ENCODE measurements at places on chromosomes 12 and 14.

- no peak for DNase-seq
These were observed 120.3 kb upstream of the PLEKHG7 start for GRCh38 chr12:92582475-92582874.

DNA sequence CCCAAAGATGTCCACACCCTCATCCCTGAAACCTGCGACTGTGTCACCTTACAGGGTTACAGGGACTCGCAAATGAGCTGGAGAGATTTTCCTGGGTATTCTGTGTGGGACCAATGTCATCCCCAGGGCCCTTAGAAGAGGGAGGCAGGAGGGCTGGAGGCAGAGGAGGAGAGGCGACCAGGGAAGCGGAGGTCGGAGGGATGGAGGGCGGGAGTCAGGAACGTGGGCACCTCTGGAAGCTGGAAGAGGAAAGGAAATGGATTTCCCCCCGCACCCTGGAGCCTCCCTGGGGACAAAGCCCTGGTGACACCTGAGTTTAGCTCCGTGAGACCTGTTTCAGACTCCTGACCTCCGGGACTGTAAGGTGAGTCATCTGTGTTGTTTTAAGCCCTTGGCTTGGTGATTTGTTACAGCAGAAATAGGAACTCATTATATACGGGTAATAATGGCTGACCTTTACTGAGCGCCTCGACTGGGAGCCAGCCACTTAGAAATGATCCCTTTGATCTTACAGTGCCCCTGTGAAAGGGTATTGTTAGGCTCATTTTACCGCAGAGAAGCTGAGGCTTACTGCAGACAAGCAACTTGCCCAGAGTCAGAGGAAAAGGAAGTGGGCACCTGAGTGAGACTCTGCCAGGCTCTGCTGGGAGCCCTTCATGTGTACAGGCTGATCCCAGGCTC, 29.3 kb upstream of the FZD10 start:
- no peak for DNase-seq

- no peak for DNase-seq
These were observed 995.7 kb downstream of the GALC start for GRCh38 chr14:86997271-86997670.

DNA sequence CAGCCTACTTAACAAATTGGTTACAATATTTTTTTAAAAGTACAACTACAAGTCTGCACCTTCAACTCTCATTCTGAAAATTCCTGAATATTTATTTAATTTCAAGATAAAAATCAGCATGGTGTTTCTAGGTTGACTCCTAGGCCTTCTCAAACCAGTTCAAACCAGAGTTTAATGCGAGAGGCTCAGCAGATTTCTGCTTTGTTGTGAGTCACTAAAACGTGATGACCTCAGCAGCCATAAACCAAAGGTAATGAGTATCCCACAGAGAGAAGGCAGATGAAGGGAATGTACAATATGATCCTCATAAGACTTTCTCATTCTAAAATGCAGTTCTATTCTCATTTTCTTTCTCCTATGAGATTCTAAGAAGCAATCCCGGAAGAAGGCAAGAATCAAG, 1.5 kb downstream of the PRDM4 start:
- no peak for DNase-seq

GRCh38 chr12:26182377-26182776, 13.0 kb upstream of the SSPN start:
- DNase-seq, result no peak

DNA sequence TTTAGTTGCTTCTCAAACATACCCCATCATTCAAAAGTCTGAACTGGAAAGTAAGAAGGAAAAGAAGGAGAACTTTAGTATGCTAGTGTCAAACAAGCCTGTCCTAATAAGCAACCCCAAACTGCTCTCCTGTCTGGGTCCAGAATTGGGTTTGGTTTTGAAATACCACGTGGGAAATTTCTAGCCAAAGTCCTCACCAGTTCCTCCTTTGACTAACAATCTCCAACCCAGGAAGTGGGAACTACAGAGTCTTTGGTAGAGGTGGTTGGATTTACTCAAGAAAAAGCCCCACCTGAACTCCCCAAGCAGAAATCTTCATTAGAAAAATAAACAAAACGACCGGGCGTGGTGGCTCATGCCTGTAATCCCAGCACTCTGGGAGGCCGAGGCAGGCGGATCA, 17.4 kb upstream of the EIF4B start:
- DNase-seq, result no peak

DNA sequence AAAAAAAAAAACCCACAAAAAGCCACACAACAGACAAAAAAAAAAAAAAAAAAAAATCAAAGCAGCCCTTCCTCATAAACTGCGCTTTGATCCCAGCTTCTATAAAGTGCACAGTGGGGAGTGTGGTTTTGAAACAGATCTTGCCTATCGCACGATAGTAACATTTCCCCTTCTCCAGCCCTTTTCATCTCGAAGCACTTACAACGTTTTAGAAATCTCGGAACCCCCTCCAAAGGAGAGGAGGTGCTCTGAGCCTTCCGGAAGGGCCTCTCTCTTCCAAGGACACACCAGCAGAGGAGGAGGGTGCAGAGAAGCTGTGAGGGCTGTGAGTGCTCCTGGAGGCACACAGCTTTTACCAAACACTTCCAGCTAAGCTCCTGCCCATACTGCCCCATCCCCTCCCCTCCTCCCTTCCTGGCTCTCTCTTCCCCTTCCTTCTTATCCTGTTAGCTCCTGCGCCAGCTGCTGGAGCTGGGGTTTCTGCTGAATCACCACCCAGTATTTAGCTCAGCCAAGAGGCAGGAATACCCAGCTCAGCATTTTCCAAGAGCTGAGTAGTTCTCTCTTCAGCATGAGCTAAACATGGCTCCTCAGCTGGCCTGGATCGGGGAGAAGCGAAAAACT, 28.4 kb downstream of the SLC7A8 start:
- peak; percentile 66 for DNase-seq

- DNase-seq, result peak; percentile 19
These were observed 192.2 kb upstream of the C14orf180 start for GRCh38 chr14:104387022-104388010.

DNA sequence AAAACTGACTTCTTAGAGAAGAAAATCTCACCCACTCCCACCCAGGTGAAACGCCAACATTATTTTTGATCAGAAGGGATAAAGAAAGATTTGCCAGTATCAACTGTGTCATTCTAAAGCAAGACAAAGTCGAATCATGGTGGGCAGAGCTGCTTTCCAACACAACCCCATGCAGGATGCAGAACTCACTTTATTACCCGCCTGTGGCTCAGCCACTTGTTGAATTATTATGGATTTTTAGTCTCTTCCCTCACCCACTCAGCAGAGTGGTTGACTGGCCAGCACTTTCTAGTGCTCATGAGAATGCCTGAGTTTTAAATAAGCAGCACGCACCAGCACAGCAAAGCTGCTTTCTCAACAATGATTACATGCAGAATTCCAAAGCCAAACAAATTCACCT, 32.1 kb downstream of the CRACR2A start:
- no peak for DNase-seq

DNA sequence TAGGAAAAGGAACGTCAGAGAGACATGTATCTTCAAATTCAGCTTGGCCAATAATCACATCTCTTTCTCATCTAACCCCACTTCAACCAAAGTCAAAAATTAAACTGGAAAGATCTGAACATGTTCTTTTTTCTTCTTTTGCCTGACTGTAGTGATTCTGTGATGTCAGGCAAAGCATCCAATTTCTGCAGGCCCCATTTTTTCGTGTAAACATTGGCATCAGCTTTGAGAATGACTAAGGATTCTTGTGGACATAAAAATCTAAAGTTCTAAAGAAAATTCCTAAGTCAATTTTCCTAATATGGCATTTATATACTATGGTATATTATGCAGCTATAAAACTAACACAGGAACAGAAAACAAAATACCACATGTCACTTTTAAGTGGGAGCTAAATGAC, 89.1 kb downstream of the STXBP6 start:
- no peak for DNase-seq

GRCh38 chr12:59452259-59452658, 143.6 kb upstream of the SLC16A7 start:
- DNase-seq, result no peak

- DNase-seq, result no peak
These were observed 395.2 kb upstream of the DCN start for GRCh38 chr12:91577586-91578539.

DNA sequence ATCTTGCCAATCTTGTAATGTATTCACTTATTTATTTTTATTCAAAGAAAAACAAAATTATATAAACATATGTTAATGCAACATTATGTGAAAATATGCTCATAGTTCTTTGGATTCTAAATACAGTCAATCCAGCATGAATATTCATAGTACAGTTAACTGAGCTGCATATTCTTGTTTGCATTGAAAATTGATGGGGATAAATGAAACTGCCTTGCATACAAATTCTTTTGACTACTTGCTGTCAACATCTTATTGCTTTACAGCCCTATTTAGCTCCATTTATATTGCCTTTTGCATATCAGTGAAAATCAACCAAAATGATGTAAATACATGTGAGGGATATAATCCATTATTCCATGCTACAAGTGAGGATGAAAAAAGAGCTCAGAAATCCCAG, 135.3 kb downstream of the CCER1 start:
- DNase-seq, result no peak

DNA sequence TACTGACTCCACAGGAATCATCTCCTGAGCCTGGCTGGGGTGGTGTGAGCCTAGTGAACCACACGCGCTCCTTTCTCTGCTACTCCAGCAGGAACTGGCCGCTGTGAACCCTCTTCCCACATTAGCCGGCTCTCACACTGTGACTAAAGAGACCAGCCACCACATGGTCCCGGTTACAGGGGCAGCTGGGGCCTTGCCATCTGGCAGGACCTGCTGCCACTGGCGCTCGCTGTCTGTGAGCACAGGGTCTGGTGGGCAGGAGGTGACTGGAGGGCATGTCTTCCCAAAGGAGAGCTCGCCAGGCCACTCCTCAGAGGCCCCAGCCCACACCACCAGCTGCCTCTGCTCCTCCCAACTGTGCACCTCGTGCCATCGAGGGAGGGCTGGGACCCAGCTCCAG, 99.3 kb downstream of the SINHCAF start:
- DNase-seq, result peak; percentile 52

DNA sequence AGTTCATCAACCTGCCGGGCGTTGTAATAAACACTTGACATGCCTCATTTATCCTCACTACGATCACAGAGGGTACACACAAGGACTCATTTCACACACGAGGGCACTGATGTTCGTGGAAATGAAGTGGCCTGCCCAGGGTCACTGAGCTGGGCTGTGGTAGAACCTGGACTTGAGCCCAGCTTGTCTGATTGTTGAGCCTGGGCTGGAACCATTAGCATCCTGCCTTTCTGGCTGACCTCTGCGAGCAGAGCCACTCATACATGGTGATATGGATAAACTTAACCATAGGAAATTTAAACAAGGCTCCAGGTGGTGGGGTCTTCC, 16.6 kb upstream of the JDP2 start:
- no peak for DNase-seq

DNA sequence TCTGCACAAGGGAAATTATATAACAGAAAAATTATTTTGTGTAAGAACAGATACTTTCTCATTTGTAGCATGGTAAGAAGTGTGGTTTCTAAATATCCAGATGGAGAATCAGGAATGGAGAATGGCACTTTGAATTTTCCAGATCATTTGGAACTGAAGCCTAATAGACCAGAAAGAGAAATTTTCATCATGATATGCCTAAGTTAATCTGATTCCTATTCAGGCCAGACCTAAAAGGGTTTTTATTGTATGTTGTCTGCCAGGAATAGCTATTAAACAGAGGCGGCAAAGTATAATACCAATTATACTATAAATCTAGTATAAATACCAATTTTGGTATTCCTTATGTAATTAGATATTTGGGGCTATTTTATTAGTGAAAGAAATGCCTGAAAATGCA, 382.7 kb upstream of the FAR2 start:
- no peak for DNase-seq

GRCh38 chr14:56630707-56631106, 51.1 kb downstream of the TMEM260 start:
- DNase-seq, result no peak

- DNase-seq, result no peak
These were observed 33.6 kb downstream of the UBR7 start for GRCh38 chr14:93240678-93241000.

All from head of caudate nucleus (tissue), 42 donors.